ENCODE measurements at places on chromosomes 1 and 21.
A peak's percentile ranks its signal among the peaks of the same experiment; 100 is the strongest.

DNA sequence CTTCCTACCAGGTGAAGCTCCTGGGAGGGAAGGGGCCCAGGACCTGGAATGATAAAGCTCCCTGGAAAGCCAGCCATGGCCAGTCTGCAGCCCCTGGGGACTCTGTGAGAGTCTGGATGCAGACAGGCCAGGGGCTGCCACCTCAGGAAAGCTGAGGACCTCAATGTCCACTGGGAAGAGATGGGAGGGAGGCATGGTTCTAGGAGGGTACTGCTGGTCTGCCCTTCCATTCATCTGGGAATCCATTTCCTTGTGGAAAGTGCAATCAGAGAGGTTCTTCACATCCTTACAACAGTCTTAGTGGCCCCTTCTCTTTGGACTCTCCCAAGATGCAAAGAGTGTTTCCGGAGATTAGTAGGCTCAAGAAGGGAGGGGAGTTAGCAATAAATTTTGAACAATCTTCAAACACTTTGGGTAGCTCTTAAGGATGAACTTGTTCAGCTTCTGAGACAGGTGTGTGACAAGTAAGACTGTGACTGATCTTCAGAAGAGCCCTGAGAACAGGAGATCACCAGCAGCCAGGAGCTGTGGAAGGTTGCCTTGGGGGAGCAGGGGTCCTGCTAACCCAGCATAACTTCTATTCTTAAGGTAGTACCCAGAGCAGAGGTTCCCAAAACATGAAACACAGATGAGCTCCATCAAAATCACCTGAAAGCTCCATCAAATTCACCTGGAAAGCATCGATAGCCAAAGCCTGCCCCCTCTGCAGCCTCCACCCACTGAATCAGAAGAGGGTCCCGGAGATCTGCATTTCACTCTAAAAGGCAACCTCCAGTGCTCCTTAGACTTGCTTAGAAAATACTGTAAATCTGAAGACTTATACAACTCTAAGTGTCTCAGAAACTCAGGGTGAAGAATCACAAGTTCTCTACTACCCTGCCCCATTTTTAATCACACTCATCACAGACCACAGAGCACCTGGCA is 616 bp upstream of the LAX1 start:
- DNase-seq: no peak

DNA sequence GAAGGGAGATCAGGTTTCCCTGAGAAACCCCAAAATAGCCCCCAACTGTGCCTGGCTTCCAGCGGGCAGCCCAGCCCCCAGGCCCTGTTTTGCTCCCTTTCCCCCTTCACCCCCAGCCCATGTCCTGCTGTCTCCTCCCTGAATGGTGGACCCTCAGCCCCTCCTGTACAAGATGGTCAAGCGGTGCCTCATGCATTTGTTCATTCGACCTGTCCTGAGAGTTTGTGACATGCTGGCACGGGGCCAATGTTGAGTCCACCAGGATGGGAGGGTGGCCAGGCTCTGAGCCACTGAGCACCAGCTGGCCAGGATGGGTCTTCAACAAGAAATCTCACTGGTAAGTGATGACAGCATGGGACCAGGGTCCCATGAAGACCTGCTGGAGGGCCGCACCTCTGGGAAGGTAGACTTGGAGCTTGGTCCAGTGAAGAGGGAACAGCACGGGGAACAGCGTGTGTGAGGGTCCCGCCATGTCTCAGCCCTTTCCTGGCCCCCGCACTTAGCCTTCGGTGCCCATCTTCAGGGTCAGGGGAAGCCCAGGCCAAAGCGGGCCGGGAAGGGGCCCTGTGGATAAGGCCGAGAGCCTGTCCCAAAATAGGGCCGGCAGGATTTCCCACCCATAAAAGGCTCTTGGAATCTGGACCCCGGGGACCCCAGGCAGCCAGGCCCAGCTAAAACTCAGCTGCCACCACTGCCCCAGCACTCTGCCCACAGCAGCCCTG is at the start of gene CALML6:
TSS of gene CALML6 (plus strand) at position 290 of the 722 bp plus-strand sequence. CDS start at position 311, 21 bp downstream.
- no peak for DNase-seq

DNA sequence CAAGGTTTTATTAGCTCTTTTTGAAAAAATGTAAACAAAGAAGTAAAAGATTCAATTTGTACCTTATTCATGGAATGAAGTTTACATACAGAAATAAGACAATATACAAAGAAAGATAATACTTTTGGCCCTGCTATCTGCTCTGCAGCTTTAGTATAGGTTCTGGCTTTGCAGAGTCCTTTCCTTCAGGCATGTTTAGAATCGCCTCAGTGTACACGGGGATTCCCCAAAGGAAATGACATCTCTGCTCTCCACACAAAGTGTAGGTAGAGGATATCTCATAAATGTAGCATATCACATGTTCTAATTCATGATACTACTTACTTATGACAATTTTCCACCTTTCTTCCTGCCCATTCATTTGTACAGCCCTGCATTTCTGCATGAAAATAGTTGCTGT is 222.6 kb upstream of the DPYD start:
- DNase-seq: no peak

DNA sequence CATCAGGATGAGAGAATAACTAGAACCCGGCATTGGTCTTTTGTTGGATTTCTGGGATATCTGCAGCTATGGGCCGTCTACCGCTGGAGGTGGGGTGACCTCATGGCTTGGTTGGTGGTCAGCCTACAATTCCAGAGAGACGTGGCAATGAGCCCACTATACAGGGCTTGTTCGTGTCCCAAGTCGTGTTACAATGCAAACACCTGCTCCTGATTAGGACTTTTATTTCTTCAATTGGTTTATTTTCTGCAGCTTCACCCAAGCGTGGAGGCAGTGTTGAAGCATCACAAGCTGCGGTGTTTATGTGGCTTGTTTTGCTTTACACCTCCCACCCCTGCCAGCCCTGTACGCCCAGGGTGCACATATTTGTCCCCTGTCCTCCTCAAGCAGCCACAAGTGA is 211.7 kb upstream of the TMEM51 start:
- no peak for DNase-seq

GRCh38 chr1:204529371-204529895 is 13.2 kb downstream of the MDM4 start:
- no peak for DNase-seq

DNA sequence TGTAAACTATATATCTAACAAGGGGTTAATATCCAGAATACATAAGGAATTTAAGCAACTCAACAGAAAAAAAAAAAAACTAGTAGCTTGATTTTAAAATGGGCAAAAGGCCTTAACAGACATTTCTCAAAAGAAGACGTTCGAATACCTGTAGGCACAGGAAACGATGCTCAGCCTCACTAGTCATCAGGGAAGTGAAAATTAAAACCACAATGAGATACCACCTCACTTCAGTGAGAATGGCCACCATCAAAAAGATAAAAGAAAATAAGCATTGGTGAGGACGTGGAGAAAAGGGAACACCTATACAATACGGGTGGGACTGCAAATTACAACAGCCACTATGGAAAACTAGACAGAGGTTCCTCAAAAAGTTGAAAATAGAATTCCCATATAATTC is 37.3 kb downstream of the NPHP4 start:
- DNase-seq: no peak

DNA sequence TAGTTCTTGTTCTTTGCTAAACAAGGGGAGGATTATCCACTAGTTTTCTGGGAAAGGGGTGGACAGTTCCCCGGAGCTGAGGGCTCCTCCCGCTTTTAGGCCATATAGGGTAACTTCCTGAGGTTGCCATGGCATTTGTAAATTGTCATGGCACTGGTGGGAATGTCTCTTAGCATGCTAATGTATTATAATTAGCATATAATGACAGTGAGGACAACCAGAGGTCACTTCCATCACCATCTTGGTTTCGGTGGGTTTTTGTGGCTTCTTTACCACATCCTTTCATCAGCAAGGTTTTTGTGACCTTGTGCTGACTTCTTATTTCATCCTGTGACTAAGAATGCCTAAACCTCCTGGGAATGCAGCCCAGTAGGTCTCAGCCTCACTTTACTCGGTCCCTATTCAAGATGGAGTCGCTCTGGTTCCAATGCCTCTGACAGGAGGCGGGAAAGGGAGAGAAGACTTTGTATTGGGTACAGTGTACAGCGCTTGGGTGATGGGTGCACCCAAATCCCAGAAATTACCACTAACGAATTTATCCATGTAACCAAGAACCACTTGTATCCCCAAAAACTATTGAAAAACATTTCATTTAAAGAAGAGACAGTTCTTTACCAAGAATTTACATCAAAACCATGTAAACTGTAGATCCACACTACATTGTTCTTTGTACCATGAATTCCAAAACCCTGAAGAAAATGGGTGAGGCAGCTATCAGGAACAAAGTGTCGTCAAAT is 8.7 kb upstream of the SLC2A5 start:
- no peak for DNase-seq

DNA sequence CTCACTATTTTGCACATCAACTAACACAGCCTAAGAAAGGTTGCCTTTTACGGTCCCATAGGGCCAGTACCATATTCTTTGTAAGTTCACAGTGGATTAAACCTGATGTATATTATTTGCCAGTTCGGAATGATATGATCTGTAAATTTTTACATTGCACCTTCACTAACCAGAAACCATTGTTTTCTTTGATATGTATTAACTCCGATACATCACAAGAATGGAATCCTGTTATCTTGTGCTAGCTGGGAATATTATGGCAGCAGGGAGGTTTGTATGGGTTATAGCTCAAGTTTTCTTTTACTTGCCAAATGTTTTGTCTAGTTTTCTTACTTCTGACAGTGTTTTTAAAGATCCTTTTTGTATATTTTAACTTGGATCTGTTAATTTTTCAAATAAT is 51.4 kb upstream of the S1PR1 start:
- no peak for DNase-seq

DNA sequence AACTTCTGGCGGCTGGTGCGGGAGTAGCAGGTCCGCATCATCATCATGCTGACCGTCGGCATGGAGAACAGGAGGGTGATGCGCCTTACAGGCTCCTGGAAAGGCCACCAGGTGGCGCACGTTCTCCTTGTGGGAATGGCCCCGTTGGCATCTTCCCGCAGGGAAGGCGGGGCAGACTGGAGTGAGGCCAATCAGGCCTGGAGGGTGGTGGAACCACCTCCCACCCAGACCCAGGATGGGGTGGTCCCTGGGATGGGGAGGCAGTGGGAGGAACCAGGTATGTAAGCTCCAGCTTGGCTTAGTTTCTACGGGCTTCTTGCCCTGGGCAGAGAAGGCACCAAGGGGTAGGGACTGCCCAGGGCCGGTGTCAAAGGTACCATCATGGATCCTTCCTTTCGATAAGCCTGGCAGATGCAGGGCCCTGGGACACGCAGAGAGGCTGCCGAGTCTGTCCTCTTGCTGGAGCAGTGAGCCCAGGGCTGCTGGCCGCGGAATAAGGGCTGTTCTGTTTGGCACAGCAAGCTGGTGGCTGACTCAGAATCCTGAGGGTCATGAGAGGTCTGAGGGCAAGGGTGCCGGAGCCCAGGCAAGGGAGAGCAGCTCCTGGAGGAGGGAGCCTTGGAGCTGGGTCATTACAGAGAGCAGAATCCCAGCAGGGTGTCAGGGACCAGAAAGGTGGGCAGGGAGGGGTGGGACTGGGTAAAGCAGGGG is 8.7 kb upstream of the LGR6 start:
- peak; percentile 46 for DNase-seq

Data from activated effector memory CD4-positive, alpha-beta T cell treated with Interleukin-2 at 50 U/mL for 16 hours (primary cell).